ENCODE measurements at places on chromosomes 5 and 9.
A peak's percentile ranks its signal among the peaks of the same experiment; 100 is the strongest.

DNA sequence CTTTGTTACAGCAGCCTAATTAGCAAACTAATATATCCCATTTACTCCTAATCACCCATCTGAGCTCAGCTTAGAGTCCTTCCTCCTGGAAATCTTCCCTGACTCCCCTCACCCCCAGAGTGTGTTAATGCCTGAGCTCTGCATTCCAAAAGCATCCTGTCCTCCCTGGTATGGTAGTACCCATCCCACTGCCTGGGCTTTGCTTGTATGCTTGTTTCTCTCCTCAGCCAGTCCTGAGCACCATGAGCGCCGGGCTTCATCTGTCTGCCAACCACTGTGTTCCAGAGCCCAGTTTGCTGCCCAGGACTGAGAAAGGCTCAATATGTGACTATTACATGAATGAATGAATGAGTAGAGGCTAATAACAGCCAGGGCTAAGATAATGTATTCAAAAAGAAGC, 272.4 kb downstream of the CDK5RAP2 start:
- H3K36me3 ChIP-seq: no peaks in the 10 kb centered on the region
- H3K27ac ChIP-seq: no peak overlapping the region
- no peak for DNase-seq
- H3K4me3 ChIP-seq: no peak overlapping the region
- H3K4me1 ChIP-seq: peaks cover 6% of the 10 kb centered on the region

DNA sequence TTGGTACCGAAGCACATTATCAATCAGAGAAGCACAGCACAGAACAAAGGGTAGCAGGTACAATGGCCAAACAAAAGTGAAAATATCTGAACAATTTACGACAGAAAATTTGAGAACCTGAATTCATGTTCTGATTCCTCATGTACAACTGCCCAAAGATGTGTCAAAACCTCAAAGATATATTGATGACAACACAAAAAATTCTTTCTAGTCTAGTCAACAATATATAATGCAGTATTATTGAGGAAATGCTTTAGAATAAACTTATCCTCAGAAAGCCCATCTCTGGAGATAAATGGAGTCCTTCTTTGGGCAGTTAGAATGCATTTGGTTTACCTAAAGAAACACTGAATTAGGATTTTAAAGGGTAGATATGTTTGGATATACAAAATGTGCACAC, 6.8 kb upstream of the SMARCA2 start:
- no peaks in the 10 kb centered on the region for H3K36me3 ChIP-seq
- H3K4me1 ChIP-seq: peaks cover 6% of the 10 kb centered on the region
- H3K4me3 ChIP-seq: no peak overlapping the region
- no peak overlapping the region for H3K27ac ChIP-seq

DNA sequence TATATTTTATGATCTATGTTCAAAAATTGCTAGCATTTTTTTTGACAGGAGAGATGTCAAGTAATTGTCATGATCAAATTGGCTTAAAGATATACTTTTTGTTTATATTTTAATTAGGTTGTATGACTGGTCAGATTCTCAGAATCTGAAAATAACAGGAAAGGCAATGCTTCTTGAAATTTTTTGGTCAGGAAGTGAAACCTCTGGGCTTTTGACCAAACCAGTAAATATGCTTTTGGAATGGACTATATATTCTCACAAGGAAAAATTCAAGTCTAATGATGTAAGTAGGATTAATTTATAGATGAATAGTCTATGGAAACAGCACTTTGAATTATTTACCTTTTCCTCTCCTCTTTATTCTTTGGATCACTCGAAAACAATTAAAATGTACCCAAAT, 52.3 kb downstream of the SLF1 start:
- no peak for DNase-seq
- H3K36me3 ChIP-seq: no peaks in the 10 kb centered on the region
- no peaks in the 10 kb centered on the region for H3K27me3 ChIP-seq
- no peak overlapping the region for H3K27ac ChIP-seq
- H3K4me1 ChIP-seq: no peaks in the 10 kb centered on the region

- no peaks in the 10 kb centered on the region for H3K4me1 ChIP-seq
- peaks cover 7% of the 10 kb centered on the region for H3K27me3 ChIP-seq
- H3K4me3 ChIP-seq: no peak overlapping the region
- DNase-seq: no peak
- H3K36me3 ChIP-seq: peaks cover 24% of the 10 kb centered on the region
Observed at GRCh38 chr9:32954642-32955041, 46.8 kb downstream of the APTX start.

DNA sequence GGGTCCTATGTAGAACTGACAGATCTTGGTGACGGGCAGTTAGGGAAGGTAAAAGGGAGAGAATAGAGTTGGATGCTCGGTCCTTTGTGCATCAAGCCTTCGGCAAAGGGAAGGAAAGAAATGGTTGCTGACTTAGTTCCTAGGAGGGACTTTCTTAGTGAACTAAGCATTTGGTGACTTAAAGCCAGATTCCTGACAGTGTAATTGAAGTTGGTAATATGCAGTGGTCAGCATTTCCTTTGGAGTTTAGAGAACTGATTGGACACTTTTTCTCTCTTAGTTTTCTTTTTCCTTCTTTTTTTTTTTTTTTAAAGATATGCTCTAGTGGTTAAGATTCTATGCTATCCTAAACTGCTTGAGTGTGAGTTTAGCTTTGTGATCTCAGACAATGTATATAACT, 2.3 kb downstream of the CLTA start:
- no peak for DNase-seq
- H3K36me3 ChIP-seq: peaks cover 13% of the 10 kb centered on the region
- peaks cover 41% of the 10 kb centered on the region for H3K4me1 ChIP-seq

DNA sequence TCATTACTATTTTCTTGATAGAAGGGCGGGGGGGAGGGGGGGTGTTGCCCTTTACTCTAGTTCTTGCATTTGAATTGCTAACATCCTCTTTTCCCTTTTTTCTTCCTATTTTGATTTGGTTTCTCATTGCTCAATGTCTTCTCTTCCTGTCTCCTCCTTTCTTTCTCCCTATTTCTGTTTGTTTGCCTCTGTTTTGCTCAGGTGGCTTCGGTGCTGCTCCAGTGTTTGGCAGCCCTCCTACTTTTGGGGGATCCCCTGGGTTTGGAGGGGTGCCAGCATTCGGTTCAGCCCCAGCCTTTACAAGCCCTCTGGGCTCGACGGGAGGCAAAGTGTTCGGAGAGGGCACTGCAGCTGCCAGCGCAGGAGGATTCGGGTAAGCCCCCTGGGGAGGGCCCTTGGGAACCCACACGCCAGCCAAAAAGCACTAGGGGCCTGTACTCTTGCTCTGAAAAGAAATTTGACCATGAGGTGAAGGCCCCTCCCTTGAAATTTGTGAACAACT, 48.3 kb downstream of the FAM78A start:
- H3K4me3 ChIP-seq: peak overlapping the region; percentile 59
- peak overlapping the region; percentile 62 for H3K27ac ChIP-seq
- peaks cover 19% of the 10 kb centered on the region for H3K36me3 ChIP-seq
- DNase-seq: no peak
- H3K4me1 ChIP-seq: peaks cover 40% of the 10 kb centered on the region

- peak overlapping the region; percentile 92 for H3K4me3 ChIP-seq
- H3K27me3 ChIP-seq: peaks cover 40% of the 10 kb centered on the region
- DNase-seq: peak; percentile 40
- peak overlapping the region; percentile 97 for H3K27ac ChIP-seq
- H3K36me3 ChIP-seq: peaks cover 22% of the 10 kb centered on the region
Observed at GRCh38 chr9:137502008-137502911, 43.1 kb upstream of the NSMF start.
